ENCODE measurements at places on chromosomes 16 and 17.

GRCh38 chr17:79651266-79651665 lies 40.4 kb upstream of the RBFOX3 start:
- no peak for DNase-seq

DNA sequence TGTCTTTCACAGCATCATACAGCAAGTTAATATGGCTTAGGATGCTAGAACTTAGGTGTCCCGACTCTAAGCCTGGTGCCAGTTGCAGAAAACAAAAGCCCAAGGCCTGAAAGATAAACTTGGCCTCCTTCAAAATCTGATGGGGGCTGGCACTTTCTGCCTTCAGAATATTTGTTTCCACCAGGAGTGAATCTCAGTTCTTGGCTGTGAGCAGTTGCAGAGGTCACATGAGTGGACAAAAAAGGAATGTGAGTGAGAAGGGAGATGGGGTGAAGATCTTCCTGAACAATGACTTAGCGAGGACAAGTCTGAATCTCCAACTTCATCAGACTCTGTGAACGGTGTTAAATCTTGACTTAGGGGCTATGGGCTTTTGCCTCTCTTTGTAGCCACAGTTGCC lies 46.6 kb downstream of the HOXB1 start:
- DNase-seq, result no peak

DNA sequence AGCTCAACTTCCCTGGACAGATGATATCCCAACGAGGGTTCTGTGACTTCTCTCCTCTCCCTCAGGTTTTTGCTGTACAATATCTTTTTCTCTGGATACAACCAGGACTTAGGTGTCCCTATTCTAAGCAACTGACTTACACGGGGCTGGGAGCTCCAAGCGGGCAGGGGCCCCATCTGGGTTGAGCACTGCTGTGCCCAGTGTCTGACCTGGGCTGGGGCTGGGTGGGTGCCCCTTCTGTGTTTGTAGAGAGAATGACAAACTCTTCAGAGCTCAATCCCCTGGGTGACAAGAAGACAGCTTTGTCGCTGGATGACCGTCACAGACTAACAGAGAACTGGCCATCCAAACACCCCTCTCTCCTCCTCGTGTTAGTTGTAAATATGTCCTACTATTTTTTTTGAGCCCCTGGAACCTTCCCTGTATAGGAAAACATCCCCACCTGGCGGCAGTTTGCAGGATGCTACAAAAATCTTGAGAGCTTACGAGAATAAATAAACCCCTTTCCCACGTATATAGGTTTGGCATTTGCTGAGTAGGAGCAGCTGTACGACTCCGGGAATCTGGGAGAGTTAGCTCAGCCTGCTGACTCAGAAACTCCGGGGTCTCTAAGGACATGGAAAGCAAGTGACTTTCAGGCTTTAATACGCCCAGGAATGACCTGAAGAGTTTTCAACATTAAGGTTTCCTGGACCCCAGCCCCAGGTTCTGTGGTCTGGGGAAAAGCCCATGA lies 23.7 kb upstream of the RCVRN start:
- peak; percentile 1 for DNase-seq

DNA sequence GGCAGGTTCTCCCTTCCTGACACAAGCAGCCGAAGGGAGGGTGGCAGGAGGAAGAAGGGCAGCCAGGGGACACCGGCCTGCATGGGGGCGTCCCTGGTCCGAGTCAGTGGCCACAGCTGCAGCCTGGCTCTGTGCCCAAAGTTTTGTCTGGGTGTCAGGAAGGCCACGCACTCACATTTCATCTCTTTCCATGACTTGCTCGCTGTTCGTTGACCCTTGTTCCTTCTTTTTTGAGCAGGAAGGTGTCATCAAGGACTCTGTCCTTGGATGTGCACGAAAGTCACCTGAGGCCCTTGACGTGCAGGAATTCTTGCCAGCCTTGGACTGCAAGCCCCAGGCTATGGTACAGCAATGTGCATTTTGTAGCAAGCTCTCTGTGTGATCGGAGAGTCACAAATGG lies 93.3 kb downstream of the TNFRSF13B start:
- no peak for DNase-seq

DNA sequence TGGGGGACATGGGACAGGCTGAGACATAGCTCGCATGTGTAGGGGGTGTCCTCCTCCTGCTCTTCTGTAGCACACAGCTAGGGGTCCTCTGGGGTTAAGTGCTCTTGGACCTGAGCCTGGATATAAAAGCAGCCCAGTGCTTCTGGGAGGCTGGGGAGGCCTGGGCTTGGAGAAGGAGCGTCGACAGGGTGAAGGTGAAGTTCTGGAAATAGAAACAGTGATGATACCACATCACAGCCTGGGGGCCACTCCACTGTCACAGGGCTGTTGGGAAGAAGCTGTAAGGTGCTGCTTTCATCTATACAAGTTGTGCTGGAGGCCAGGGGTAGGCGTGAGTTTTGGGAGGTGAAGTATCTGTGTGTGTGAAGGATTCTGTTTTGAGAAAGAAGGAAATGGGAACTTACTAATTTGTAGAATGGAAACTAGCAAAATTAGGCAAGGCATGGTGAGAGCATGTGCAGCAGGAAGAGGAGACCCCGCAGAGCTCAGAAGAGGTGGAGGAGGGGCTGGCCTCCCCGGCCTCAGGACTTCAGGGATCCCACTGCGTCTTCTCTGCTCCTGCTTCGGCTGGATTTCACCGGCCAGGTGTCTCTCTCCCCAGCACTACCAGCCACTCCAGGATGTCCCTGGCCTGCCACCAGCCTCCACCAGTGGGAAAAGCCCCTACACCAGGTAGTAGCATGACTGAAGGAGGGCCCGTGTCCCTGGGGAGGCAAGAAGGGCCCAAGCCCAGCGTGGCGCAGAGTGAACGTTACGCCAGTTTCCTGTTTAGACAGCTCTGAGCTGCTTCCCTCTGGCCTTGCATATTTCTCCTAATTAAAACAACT lies 19.4 kb downstream of the PLCG2 start:
- no peak for DNase-seq

All from epithelial cell of prostate (primary cell).